ENCODE measurements at places on chromosomes 11 and 22.

- DNase-seq = no peak
Observed at GRCh38 chr22:44926124-44926475, 83.7 kb downstream of the PHF21B start.

GRCh38 chr11:72736452-72737069 is 15.6 kb downstream of the ARAP1 start:
- DNase-seq = peak; percentile 17

- no peak for DNase-seq
Observed at GRCh38 chr22:33476716-33477115, 418.5 kb upstream of the SYN3 start.

DNA sequence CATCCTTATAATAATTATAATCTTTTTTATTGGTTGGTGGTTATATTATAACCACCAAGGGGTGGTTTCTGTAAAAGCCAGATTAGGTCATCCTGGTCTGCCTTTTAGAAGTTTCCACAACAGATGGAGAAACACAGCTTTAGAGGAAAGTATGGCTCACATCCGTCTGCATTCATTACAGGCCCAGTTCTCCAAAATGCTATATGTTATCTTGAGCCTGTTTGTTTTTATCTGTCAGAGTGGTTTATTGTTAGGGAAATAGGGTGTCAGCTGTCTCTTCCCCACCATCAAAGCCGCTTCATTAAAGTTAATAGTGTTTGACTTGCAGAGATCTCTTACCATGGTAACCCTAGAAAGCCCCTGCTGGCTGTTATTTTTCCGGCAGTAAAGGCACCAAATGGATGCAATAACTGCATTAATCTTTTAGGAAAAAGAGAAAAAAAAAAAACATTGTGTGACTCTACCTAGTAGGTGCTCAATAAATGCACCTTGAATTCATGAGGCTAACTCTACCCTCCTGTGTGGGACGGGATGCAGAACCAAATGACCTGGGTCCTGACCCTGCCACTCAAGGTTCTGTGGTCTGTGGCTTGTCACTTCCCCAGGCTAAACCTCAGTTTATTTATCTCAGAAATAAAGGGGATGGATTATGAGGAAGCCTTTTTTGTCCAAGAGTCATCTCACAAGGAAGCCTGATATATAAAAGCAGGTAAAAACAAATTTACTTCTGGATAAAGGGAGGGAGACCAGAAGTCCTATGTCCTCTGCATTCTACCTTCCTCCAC is 118.3 kb downstream of the WT1 start:
- DNase-seq = no peak

GRCh38 chr11:121890377-121890776 is 225.6 kb downstream of the BLID start:
- DNase-seq = no peak

- DNase-seq = no peak
Observed at GRCh38 chr22:36702842-36703215, 723 bp downstream of the CACNG2 start.

Measured in stimulated activated CD4-positive, alpha-beta T cell treated with anti-CD3 and anti-CD28 coated beads, Interleukin-1b, Interleukin-23, amount 100 ng/mL, for 1 hour (primary cell).